ENCODE measurements at places on chromosomes 11 and 22. TPM values are rescaled to one million over a fixed set of nuclear protein-coding genes. Genes with fewer than 3 reads are reported as not detected.
A peak's percentile ranks its signal among the peaks of the same experiment; 100 is the strongest.

The MMP10 gene
- total RNA-seq, result 30.6 TPM

The DEUP1 gene
- under 0.01 TPM for total RNA-seq

The PICK1 gene
- total RNA-seq, result 38.8 TPM

The TTC38 gene
- 13.6 TPM for total RNA-seq

The GLYAT gene
- not detected for total RNA-seq

The PRODH gene
- 2.7 TPM for total RNA-seq

The AIFM3 gene
- total RNA-seq, result 0.69 TPM

The GDPD5 gene
- total RNA-seq, result 13.3 TPM

DNA sequence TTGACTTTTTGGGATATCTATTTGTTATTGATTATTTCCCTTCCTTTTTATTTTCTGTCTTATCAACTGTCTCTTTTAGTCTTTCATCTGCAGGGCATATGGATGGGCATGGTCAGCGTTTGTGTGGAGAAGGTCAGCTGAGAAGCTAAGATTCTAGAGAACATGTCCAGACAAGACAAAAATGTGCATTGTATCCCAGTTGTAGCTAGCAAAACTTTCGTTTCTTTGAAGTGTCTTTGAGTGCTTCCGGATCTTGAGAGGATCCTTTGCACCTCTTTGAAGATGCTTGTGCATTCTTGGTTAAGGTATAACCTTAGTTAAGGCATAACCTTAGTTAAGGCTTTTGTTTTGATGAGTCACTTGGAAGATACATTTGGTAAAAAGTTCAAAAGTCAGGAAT lies 329.9 kb upstream of the LRRC4C start:
- peak; percentile 32 for DNase-seq

DNA sequence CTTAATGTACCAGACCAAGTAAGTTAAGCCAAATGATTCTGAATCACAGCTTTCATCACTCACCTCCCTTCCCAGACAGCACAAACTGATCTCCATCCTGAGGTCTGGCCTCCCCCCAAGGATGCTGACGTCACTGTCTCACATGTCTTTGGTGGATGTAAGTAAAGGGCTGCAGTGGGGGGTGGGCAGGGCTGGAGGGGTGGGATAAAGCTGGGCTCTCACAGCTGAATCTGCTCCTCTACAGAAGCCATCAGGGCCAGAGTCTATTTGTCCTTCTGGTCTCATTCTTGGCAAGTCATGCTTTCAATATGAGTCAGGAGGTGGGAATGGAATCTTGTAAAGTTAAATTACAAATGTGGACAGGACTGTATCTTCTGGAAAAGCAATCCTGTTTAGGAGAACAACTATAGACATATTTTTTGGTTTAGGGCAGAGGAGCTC lies 32.7 kb downstream of the P4HA3 start:
- DNase-seq, result peak; percentile 87

- no peak for DNase-seq
Observed at GRCh38 chr11:59181746-59182456, 10.0 kb downstream of the DTX4 start.

DNA sequence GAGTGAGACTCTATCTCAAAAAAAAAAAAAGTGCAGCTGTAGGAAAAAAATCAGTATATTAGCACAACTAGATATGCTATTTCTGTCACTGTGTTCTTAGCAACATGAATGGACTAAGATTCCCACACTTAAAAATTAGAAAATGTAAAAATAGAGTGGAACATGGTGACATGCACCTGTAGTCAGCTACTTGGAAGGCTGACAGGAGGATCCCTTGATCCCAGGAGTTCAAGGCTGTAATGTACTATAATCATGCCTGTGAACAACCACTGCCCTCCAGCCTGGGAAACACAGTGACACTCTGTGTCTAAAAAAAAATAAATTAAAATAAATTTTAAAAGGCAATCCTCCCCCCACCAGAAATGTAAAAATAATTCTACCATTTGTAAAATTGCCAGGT lies 29.8 kb downstream of the PICALM start:
- no peak for DNase-seq

DNA sequence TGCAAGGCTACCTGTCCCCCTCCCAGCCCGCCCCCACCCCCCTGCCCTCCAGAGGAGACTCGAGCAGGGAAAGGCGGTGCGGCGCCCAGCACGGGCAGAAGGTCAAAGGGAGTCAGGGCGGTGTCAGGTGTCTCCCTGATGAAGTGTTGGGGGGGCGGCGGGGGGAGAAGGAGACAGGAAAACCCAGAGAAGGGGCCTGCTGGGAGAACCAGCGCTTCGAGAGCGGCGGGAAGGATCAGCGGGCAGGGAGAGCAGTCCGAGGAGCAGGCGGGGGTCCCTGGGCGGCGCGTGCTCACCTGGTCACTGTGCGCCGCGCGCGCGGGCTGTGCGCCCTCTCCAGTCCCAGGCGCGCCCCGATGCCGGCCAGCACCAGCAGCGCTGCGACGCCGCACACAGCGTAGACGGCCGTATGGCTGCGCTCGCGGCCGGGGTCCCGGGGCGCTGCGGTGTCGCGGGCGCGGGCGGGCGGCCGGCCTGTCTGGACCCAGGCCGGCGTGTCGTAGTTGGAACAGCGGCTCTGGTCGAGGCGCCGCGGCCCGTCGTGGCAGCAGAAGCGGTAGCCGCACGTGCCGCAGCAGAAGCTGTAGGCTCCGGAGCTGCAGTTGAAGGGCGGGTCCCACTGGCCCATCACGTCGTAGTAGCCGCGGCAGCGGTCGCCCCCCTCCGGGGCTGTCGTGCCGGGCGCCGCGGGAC lies 886 bp downstream of the SHISA8 start:
- no peak for DNase-seq

- DNase-seq, result no peak
Observed at GRCh38 chr11:8793114-8793777, 110.7 kb downstream of the RPL27A start.

GRCh38 chr11:43825217-43825816 lies 55.3 kb upstream of the ALKBH3 start:
- peak; percentile 20 for DNase-seq

DNA sequence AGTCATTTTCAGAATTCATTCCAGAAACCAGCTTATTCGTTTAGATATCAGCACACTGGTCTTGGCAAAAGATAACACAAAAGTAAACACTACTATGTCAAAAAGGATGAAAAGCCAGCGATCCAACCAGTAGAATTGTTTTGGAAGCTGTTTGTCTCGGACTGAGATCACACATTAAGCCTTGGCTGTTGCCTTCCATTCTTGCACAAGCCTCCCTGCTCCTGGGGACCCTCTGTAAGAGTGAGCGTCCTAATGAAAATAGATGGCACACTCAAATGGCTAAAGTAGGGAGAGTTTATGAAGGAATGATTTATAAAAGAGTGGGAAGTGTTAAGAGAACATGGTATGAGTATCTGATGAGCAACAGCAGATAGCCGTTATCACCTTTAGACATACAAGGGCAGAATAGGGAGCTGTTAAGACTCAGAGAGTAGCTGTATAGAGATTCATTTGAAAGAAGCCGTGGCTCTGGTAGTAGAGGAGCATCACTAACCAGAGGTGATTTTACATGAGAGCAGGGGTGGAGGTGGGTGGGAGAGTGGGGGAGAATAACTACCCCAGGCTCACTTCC lies 25.2 kb downstream of the PDE3B start:
- no peak for DNase-seq

DNA sequence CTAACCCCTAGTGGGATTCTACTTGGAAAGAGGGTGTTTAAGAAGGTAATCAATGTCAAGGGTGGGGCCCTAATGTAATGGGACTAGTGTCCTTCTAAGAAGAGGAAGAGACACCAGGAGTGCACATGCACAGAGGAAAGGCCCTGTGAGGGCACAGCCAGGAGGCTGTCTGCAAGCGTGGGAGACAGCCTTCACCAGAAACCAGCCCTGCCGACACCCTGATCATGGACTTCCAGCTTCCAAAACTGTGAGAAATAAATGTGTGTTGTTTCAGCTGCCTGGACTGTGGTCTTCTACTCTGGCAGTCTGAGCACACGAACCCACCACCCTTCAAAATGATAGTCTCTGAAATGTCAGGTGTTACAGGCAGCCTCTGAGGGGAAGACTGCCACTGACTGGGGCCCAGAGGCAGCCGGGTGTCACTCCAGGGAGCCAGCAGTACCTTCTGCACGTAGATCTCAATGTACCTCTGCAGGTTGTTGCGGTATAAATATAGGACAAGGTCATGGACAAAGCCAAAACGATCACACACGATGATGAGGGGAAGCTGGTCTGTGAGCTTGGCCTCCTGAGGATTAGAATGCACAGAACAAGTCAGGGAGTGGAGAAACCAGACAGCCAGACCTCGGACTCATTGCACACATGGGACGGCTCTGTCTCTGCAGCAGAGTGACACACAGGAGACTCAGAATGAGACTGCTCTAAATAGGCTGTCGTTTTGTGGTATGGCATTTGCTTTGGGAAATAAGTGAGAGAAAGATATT lies 43.9 kb upstream of the SLC25A1 start:
- no peak for DNase-seq

DNA sequence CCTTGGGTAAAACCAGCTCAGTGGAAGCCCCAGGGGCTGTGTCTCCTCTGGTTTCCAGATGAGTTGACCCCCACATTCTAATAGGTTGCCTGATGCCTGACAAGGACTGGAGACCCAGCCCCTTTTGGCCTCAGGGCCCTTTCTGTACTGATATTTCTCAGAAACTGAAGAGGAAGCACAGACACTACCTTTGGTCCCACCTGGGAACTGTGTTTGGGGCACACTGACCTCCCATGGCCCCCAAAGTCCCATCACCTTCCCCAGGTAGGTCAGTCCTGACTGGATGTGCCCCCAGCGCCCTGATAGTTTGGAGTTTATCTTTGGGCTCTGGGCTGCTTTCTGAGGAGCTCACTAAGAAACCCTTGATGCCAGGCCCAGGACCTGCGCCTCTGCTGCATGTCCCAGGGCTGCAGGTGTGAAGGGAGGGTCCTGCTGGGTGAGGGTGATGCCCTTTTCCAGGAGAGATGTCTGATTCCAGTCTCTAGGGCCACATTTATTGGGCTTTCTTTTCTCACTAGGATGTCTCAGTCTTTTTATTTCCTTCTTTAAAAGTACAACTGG lies 106.7 kb downstream of the GGTLC2 start:
- no peak for DNase-seq

- DNase-seq, result no peak
Observed at GRCh38 chr11:118649941-118650340, 29.5 kb downstream of the TREH start.

GRCh38 chr11:88411265-88411664 lies 73.7 kb upstream of the CTSC start:
- peak; percentile 94 for DNase-seq

DNA sequence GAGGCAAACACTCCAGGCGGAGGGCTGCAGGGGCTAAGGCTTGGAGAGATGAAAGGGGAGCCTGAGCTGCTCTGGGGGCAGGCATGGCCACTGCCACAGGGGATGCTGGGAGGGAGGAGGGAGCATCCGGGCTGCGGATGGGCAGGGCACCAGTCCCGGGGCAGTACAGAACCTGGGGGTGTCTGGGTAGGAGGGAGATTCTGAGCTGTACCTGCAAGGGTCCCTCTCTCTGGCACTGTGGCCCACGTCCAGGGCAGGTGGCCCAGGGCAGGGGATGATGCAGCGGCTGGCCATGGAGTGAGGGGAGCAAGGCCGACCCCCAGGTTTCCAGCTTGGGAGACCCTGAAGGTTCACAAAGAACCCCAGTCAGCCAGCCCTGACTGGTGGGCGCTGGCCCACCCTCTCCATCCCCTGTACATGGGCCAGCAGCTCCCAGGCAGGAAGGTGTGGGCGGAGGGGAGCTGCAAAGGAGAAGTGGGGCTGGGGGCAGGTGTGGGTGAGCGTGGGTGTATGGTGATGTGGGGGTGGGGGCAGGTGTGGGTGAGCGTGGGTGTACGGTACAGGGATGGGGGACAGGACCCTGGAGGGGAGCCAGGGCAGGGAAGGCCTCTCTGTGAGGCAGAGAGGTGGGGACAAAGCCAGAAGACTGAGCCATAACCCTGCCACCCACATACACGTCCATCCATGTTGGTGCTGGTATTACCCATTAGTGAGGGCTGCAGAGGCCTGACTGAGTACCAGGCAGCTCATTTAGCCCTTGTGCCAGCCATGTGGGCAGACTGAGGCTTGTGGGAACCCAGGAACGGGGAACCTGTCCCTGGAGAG lies 2.2 kb upstream of the TNFRSF13C start:
- DNase-seq, result no peak

DNA sequence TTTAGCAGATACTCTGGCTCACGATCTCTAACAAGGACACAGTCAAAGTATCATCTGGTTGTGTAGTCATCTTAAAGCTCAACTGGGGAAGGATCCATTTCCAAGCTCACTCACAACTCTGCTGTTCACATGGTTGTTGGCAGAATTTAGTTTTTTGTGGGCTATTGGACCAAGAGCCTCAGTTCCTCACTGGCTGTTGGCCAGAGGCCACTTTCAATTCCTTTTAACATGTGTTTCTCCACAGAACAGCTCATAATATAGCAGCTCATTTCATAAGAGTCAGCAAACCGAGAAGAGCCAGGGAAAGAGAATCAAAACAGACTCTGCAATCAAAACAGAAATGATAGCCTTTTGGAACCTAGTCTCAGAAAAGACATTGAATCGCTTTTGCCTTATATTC lies 22.6 kb downstream of the IZUMO1R start:
- DNase-seq, result no peak

- no peak for DNase-seq
Observed at GRCh38 chr11:97544431-97544830, 1154.6 kb downstream of the JRKL start.

- DNase-seq, result no peak
Observed at GRCh38 chr22:50107529-50107928, 17.7 kb downstream of the MOV10L1 start.

GRCh38 chr11:123239191-123240150 lies 44.4 kb upstream of the CLMP start:
- DNase-seq, result peak; percentile 17

DNA sequence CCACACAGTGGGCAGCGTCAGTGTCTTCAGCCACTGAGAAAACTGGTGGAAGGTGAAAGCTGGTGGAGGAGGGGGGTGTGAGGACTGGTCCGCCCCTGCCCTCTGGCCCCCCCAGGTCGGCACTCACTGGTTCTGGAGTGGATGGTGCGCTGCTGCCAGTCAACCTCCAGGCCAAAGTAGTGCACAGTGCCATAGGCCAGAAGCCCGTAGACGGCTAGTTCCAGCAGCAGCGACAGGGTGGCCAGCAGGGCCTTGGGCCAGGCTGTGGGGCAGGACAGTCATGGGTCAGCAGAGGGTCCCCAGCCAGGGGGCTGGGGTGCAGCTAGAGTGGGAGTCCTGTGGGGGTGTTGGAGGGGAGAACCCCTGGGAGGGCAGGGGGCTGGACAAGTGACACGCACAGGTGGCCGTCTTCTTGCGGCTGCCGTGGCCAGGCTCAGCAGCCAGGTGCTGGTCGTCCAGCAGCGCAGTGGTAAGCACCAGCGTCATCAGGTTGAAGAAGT lies 2.2 kb downstream of the LMF2 start:
- no peak for DNase-seq

Measured in mammary epithelial cell (primary cell).